ENCODE measurements at places on chromosomes 4 and X. TPM values are rescaled to one million over a fixed set of nuclear protein-coding genes. Genes with fewer than 3 reads are reported as not detected.

- DNase-seq, result no peak
These were observed 69.6 kb downstream of the KIT start for GRCh38 chr4:54727346-54727745.

The CCNQ gene
- 34.1 TPM for total RNA-seq

GRCh38 chr4:129545599-129546278, 449.8 kb downstream of the C4orf33 start:
- DNase-seq, result peak; percentile 99

The PCDH11X gene
- not detected for total RNA-seq

The EXOC1 gene
- 37.4 TPM for total RNA-seq

DNA sequence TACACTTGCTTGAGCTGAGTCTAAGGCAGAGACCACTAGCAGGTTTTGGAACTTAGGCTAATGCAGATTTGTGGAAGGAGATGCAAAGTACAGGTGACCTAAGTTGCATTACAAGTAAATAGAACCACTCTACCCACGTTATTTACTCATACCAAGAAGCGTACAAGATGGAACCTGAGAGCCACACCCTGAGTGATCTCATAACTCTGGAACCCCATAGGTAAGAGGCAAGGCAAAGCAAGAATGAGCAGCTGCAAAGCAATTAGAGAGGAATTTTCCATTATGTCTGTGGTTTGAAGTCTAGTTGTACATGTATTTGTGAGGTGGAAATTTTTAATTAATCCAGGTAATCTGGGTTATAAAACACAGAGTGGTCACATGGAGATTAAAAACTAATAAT, 55.4 kb downstream of the CC2D2A start:
- DNase-seq, result no peak

The LEF1 gene
- 0.58 TPM for total RNA-seq

DNA sequence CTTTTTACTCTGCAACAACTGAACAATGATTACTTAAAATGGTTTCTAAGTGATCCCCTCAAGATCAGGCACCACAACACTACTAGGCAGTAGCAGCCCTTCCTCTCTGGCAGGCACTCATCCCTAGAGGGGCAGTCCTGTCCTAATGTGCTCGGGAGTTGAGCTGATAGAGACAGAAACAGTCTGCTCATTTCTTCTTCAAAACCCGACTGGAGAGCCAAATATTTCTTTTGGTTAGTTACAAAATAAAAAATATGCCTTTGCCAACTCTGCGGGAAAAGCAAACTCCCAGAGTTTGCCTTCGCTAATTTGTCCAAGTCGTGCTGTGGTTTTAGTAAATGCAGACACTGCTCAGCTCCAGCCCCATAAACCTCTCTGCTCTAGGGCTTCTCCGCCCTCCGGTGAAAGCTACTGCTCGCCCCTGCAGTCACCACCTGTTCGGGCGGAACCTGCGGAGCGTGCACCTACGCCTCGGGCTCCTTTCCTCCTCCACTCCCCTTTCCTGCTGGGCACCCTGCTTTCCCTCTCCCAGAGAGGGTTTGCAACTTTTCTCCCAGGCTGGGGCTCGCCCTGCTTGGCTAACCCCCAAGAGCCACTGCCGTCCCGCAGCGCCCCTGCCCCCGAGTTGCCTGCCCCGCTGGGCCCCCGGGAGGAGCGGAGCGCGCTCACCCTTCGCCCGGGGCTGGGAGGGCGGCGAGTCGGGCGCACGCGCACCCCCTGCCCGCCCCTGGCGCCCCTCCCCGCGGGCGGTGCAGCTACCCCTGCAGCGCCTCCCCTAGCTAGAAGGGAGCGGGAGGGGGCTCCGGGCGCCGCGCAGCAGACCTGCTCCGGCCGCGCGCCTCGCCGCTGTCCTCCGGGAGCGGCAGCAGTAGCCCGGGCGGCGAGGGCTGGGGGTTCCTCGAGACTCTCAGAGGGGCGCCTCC, at the start of gene NPNT:
Gene NPNT (plus strand): TSS at position 812 of the 923 bp plus-strand sequence. CDS start 182 bp downstream, outside the sequence.
- DNase-seq, result no peak

- peak; percentile 78 for DNase-seq
These were observed 72.0 kb upstream of the GPRIN3 start for GRCh38 chr4:89379511-89380044.

DNA sequence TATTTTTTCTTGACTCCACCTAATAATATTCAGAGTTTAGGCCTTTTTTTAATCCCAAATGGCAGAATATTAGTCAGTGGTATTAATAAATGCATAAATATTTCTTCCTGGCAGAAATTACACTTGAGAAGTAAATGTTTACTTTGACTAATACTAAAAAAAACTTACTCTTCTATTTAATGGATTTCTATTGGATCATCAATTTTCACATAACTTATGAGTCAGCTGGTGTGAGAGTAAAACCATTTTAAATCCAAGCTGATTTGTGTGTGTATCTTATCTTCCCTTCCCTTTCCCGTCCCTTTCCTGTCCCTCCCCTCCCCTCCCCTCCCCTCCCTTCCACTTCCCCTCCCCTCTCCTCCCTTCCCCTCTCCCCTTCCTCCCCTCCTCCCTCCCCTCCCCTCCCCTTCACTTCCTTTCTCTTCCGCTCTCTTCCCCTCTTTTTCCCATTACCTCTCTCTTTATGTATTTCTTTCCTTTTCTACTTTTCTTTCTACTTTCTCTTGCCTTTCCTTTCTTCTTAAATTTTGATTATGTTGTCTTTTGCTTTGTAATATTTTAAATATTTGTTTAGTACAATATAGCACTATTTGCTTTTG, 630.1 kb upstream of the EPHA5 start:
- DNase-seq, result no peak

The CLDN34 gene
- 0.35 TPM for total RNA-seq

GRCh38 chr4:19327364-19327763, 924.3 kb upstream of the SLIT2 start:
- DNase-seq, result no peak

Measured in glomerular endothelial cell (primary cell).